ENCODE measurements at places on chromosomes 4 and X. TPM values are rescaled to one million over a fixed set of nuclear protein-coding genes. Genes with fewer than 3 reads are reported as not detected.

Gene TXLNG
- 12.3 TPM for total RNA-seq

Gene S100G
- total RNA-seq, result not detected

Gene MAGED4B
- 1.4 TPM for total RNA-seq

Gene SRPK3
- not detected for total RNA-seq

Gene EPGN
- not detected for total RNA-seq

Gene DMP1
- total RNA-seq, result not detected

- H3K36me3 ChIP-seq, result no peaks in the 10 kb centered on the region
- H3K4me3 ChIP-seq, result no peak overlapping the region
- peaks cover 1% of the 10 kb centered on the region for H3K27me3 ChIP-seq
- H3K27ac ChIP-seq, result no peak overlapping the region
- no peaks in the 10 kb centered on the region for H3K4me1 ChIP-seq
Measured at GRCh38 chr4:86497131-86497530, 97.0 kb upstream of the PTPN13 start.

GRCh38 chr4:12555011-12555410 is 929.1 kb downstream of the RAB28 start:
- no peak overlapping the region for H3K4me3 ChIP-seq
- H3K27me3 ChIP-seq, result no peaks in the 10 kb centered on the region
- H3K4me1 ChIP-seq, result no peaks in the 10 kb centered on the region

- peak; percentile 9 for DNase-seq
- H3K27me3 ChIP-seq, result peaks cover 5% of the 10 kb centered on the region
- H3K36me3 ChIP-seq, result no peaks in the 10 kb centered on the region
- H3K4me1 ChIP-seq, result peaks cover 17% of the 10 kb centered on the region
- H3K4me3 ChIP-seq, result no peak overlapping the region
Measured at GRCh38 chr4:143406523-143406922, 69.8 kb downstream of the GAB1 start.

DNA sequence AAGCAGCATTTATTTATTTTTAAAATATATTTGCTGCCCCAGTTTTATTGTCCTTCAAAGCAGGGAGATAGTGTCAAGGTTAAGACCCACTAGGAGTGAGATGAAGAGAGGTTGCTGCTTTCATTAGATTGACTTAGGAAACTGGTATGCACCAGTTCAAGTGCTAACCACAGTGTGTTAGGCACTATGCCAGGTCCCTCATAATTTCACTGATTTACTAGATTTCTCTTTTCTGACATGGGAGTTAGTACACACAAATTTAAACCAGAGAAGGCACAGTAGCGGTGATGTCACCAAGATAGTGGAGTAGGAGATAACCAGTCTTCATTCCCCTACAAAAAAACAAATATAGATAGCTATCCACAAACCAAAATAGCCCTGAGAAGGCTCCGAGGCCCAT is 14.3 kb downstream of the RRAGB start:
- peaks cover 3% of the 10 kb centered on the region for H3K4me1 ChIP-seq
- no peak overlapping the region for H3K4me3 ChIP-seq
- peaks cover 45% of the 10 kb centered on the region for H3K36me3 ChIP-seq
- no peaks in the 10 kb centered on the region for H3K27me3 ChIP-seq

DNA sequence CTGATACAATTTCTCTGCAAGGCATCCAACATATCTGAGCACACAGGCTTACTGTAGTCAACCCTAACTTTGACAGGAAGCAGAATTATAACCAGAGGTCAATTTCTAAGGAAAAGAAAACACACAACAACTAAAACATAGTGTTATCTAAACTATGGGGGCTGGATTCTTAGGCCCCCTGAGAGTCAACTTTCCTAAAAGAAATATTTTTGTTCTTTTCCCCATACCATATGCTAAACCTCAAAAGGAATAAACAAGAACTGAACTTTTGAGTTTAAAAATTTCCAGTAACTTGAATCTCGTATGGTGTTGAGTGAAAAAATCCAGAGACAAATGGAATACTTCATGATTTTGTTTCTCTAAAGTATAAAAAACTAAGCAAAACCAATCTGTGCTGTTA is 42.9 kb downstream of the ATXN3L start:
- no peak for DNase-seq
- no peak overlapping the region for H3K27ac ChIP-seq
- no peaks in the 10 kb centered on the region for H3K27me3 ChIP-seq
- H3K4me1 ChIP-seq, result peaks cover 1% of the 10 kb centered on the region
- no peaks in the 10 kb centered on the region for H3K36me3 ChIP-seq
- H3K4me3 ChIP-seq, result no peak overlapping the region

- H3K27ac ChIP-seq, result no peak overlapping the region
- H3K4me1 ChIP-seq, result no peaks in the 10 kb centered on the region
- H3K27me3 ChIP-seq, result no peaks in the 10 kb centered on the region
Measured at GRCh38 chrX:123361371-123361770, 177.3 kb downstream of the GRIA3 start.

GRCh38 chr4:93776386-93777080 is 52.0 kb upstream of the ATOH1 start:
- no peak for DNase-seq
- H3K27ac ChIP-seq, result no peak overlapping the region
- no peaks in the 10 kb centered on the region for H3K4me1 ChIP-seq
- H3K27me3 ChIP-seq, result no peaks in the 10 kb centered on the region

- H3K36me3 ChIP-seq, result no peaks in the 10 kb centered on the region
- H3K27ac ChIP-seq, result no peak overlapping the region
- H3K4me1 ChIP-seq, result no peaks in the 10 kb centered on the region
- H3K27me3 ChIP-seq, result no peaks in the 10 kb centered on the region
Measured at GRCh38 chrX:145865082-145865481, 47.5 kb downstream of the SLITRK2 start.

GRCh38 chr4:137310166-137310565 is 222.1 kb downstream of the PCDH18 start:
- no peak overlapping the region for H3K4me3 ChIP-seq
- H3K27ac ChIP-seq, result no peak overlapping the region
- no peak for DNase-seq
- no peaks in the 10 kb centered on the region for H3K27me3 ChIP-seq

DNA sequence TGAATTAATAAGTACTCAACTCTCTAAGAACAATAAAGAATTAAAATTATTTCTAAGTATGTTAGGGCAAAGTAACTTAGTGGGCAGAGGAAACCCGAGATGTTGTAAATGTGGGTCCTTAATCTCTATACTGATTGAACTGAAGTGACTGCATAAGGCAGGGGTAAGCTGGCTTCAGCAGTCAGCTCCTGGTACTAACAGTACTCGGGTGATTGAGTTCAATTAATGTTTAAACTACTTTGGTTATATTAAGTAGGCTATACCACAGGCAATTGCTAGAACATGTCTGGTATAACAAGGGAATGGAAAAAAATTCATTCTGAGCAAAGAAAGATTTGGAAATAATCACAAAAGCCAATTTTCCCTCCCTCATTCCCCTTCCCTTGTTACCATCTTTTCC is 90.7 kb downstream of the LNX1 start:
- peaks cover 3% of the 10 kb centered on the region for H3K27me3 ChIP-seq
- no peaks in the 10 kb centered on the region for H3K36me3 ChIP-seq
- H3K27ac ChIP-seq, result no peak overlapping the region
- no peaks in the 10 kb centered on the region for H3K4me1 ChIP-seq

DNA sequence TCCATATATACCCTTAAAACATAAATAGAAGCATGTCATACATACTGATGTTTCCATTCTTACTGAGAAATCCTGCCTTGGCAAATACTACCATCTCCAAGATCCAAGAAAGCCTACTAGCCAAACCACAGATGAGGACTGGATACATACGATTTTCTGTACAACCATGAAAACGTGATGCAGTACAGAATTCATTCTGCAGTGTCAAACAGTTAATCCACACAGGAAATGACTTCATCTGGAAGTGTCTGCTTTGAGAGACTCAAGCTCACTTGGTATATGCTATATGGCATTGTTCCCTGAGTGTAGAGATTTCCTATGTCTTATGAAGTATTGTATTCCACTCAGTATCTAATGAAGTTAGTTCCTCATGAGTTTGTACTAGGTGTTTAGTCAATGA is 94.3 kb downstream of the CT47B1 start:
- H3K27me3 ChIP-seq, result no peaks in the 10 kb centered on the region
- no peak overlapping the region for H3K4me3 ChIP-seq
- DNase-seq, result no peak

GRCh38 chr4:67723949-67724348 is 23.0 kb upstream of the UBA6 start:
- DNase-seq, result peak; percentile 7
- peaks cover 6% of the 10 kb centered on the region for H3K4me1 ChIP-seq
- no peak overlapping the region for H3K27ac ChIP-seq
- H3K36me3 ChIP-seq, result peaks cover 18% of the 10 kb centered on the region
- H3K27me3 ChIP-seq, result no peaks in the 10 kb centered on the region
- no peak overlapping the region for H3K4me3 ChIP-seq

GRCh38 chr4:10831727-10832408 is 147.3 kb upstream of the CLNK start:
- H3K36me3 ChIP-seq, result no peaks in the 10 kb centered on the region
- H3K4me1 ChIP-seq, result no peaks in the 10 kb centered on the region
- no peaks in the 10 kb centered on the region for H3K27me3 ChIP-seq
- no peak overlapping the region for H3K27ac ChIP-seq
- no peak for DNase-seq

DNA sequence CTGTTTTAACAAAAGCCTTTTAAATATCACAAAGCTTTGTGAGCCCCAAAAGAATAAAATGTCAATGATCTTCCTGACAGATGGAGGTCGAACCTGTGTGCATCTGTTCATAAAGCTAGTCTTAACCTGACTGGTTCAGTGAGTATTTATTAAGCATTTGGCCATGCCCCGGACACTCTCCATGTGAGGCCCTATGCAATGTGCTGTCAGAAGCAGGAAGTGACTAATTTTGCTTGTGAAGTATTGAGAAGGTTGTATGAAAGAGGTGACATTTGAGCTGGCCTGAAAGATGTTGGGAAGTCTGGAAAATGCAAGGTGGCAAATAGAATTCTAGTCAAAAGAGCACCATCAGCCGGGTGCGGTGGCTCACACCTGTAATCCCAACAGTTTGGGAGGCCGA is 171.4 kb downstream of the MSL3 start:
- no peak for DNase-seq
- H3K36me3 ChIP-seq, result peaks cover 1% of the 10 kb centered on the region
- H3K27me3 ChIP-seq, result no peaks in the 10 kb centered on the region
- no peaks in the 10 kb centered on the region for H3K4me1 ChIP-seq
- H3K4me3 ChIP-seq, result no peak overlapping the region
- H3K27ac ChIP-seq, result no peak overlapping the region

- H3K4me1 ChIP-seq, result peaks cover 1% of the 10 kb centered on the region
- H3K4me3 ChIP-seq, result peak within 1 kb of the TSS; percentile 66
Measured at GRCh38 chrX:54495814-54496516, at the start of gene FGD1. FGD1 (minus strand) TSS chrX:54496234; CDS start chrX:54495432, 802 bp downstream.

GRCh38 chr4:17708992-17709762 is 72.2 kb downstream of the FAM184B start:
- peaks cover 4% of the 10 kb centered on the region for H3K27me3 ChIP-seq
- no peak for DNase-seq
- no peaks in the 10 kb centered on the region for H3K4me1 ChIP-seq
- no peak overlapping the region for H3K4me3 ChIP-seq
- H3K36me3 ChIP-seq, result no peaks in the 10 kb centered on the region

DNA sequence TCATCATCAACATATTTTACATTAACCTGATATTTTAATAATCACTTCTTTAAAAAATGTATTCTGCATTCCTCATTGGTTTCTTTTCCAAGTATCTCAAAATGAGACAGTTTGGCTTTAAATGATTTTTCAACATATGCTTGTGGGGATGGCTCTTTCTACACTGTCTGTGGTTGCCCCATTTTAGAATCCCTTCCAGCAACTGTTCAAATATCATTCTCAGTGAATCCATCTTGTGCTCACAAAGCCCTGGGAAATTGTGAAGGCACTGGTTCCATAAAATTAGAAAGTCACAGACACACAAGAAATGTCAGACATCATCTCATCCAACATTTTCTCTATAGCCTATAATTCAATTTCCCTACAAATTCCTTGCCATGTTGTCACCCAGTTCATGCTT is 103.5 kb downstream of the LNX1 start:
- no peak overlapping the region for H3K27ac ChIP-seq
- no peaks in the 10 kb centered on the region for H3K36me3 ChIP-seq
- H3K4me1 ChIP-seq, result no peaks in the 10 kb centered on the region
- peaks cover 17% of the 10 kb centered on the region for H3K27me3 ChIP-seq

DNA sequence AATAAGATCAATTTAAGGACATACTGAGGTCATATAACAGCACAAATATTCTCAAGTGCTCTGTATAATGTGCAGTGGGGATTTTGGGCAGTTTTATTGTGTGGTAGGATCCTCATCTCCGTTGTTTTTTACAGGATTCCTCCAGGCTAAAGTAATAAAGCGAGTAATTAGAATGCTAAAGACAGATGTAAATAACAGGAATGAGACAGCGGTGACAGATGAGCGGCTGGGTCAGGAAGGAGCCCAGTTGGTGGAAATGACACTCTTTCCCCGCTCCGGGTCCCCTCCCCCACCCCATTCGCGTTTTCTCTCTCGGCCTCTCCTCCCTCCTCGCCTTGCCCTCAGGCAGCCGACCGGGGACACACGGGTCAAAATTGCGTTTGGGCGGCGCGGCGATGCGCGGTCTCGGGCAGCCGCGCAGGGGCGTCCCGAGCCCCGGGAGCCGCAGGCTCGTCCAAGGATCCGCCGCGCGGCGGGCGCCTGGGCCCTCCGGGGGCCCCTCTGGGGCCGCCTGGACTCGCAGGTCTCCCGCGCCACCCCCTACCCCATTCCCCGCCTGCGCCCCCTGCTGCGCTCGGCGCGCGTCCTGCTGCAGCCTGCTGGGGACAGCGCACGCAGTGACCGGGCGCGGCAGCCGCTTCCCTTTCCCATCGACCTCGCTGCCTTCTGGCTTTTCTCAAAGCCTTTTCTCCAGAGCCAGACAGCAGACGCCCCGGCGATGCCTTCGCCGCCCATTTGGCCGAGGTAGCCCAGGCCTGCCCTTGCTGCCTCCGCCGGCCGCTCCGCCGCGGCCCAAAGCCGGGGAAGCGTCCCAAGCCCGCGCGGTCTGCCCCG is 16.2 kb downstream of the POU4F2 start:
- H3K4me3 ChIP-seq, result peak overlapping the region; percentile 54
- H3K36me3 ChIP-seq, result no peaks in the 10 kb centered on the region
- H3K27me3 ChIP-seq, result peaks cover 67% of the 10 kb centered on the region

DNA sequence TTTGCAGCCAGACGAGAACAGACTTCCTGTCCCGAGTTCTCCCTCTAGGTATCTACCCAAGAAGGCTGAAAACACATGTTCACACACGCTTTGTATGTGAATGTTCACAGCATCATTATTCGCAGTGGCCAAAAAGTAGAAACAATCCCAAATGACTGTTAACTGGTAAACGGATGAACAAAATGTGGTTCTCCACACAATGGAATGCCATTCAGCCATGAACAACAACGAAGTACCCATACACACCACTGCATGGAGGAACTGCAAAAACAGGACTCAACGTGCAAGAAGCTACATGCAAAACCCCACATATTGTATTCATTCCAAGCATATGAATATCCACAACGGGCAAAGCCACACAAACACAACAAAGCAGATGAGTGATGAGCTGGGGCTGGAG is 45.0 kb downstream of the PDHA1 start:
- no peak overlapping the region for H3K27ac ChIP-seq
- no peak for DNase-seq
- H3K4me3 ChIP-seq, result no peak overlapping the region
- H3K4me1 ChIP-seq, result no peaks in the 10 kb centered on the region
- H3K36me3 ChIP-seq, result no peaks in the 10 kb centered on the region
- H3K27me3 ChIP-seq, result no peaks in the 10 kb centered on the region

- no peaks in the 10 kb centered on the region for H3K36me3 ChIP-seq
- DNase-seq, result no peak
- no peak overlapping the region for H3K4me3 ChIP-seq
Measured at GRCh38 chr4:117512414-117512813, 427.0 kb upstream of the TRAM1L1 start.

GRCh38 chrX:23515028-23515427 is 152.3 kb upstream of the PRDX4 start:
- no peaks in the 10 kb centered on the region for H3K36me3 ChIP-seq
- no peak for DNase-seq
- H3K27me3 ChIP-seq, result no peaks in the 10 kb centered on the region

- H3K27ac ChIP-seq, result no peak overlapping the region
- H3K36me3 ChIP-seq, result peaks cover 1% of the 10 kb centered on the region
- no peaks in the 10 kb centered on the region for H3K27me3 ChIP-seq
- H3K4me3 ChIP-seq, result no peak overlapping the region
- DNase-seq, result no peak
- no peaks in the 10 kb centered on the region for H3K4me1 ChIP-seq
Measured at GRCh38 chr4:188295899-188296298, 156.7 kb downstream of the TRIML1 start.
